ENCODE measurements at places on chromosomes 1 and 21. TPM values are rescaled to one million over a fixed set of nuclear protein-coding genes. Genes with fewer than 3 reads are reported as not detected.

- H3K27me3 ChIP-seq: no peaks in the 10 kb centered on the region
- no peaks in the 10 kb centered on the region for H3K36me3 ChIP-seq
- no peak for DNase-seq
- H3K27ac ChIP-seq: no peak overlapping the region
These were observed 310.7 kb downstream of the PCP4 start for GRCh38 chr21:40177979-40178378.

MX1 gene
- 1.2 TPM for total RNA-seq

GRCh38 chr1:14612256-14612655, 13.8 kb downstream of the KAZN start:
- DNase-seq: no peak
- no peak overlapping the region for H3K4me3 ChIP-seq
- H3K36me3 ChIP-seq: no peaks in the 10 kb centered on the region
- H3K27ac ChIP-seq: no peak overlapping the region
- no peaks in the 10 kb centered on the region for H3K27me3 ChIP-seq

DNA sequence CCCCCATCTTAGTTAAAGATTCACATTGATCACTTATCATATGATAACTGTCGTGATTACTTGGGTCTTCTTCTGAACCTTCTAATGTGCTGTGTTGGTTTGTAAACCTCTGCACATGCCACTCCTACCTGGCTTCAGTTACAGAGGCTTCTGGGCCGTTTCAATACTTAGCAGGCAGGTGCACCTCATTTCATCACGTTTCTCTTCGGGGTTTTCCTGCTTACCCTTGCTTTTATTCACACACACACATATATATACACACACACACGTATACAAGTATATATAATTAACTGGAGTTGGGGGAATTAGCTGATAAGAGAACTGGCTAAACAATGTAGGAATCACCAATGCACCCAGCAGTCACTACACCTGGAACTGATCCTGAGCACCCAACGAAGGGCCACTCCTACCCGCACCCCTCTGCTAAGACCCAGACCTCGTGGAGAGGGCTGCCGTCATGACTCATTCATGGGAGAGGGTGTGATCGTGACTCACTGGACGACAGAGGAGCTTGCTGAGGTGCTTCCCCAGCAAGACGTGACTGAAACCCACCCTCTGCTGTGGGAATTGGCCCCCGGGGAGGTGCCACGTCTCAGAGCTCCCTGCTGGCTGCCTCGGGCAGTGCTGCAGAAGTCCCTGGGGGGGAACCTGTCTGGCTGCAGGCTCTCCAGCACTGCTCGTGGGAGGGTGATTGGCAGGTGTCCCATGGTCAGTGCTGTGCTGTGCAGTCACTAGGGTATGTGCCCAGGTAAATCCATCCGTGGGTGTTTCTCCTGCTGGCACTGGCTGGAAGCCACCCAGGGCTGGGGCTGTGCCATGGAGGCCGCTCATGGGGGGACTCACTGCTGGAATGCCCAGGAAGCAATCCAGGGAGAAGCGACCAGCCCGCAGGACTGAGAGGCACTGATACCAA, 166.6 kb downstream of the DYRK1A start:
- DNase-seq: peak; percentile 24
- no peaks in the 10 kb centered on the region for H3K27me3 ChIP-seq
- H3K4me1 ChIP-seq: no peaks in the 10 kb centered on the region

DNA sequence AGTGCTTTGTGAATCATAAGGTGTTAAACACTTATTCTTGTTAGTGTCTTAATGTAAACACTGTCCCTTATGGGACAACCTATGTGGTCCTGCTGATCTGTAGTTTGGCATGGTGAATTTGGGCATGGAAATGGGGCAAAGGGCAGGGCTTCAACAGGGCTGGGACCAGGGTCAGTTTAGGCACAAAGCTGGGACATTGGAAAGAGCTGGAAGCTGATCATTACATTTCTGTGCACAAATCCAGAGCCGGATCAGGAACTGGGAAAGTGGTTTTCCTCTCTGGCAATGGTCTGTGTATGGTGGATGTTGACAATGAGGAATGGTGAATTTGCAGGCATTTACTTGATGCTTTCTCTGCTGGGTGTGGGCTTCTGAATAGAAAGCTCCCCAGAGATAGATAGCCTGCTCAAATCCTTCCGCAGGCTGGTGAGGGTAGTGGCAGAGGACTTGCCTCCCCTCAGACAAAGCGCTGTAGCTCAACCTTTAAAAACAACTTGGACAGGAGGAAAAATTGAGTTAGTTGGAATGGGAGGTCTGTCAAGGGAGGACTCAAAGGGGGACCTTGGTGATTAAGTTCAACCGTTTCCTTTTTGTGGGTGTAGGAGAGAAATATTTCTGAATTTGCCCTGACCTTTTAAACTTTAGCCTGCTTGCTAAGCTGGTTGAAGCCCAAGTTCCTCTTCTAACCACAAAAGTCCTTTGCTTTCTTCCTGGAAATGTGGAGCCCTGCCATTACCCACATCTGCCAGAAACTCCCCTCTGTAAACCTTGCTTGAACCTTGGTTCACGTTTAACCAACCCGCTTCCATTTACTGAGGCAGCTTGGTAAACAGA, 35.3 kb downstream of the HLX start:
- no peak overlapping the region for H3K4me3 ChIP-seq
- H3K36me3 ChIP-seq: no peaks in the 10 kb centered on the region
- no peak for DNase-seq
- no peak overlapping the region for H3K27ac ChIP-seq
- H3K27me3 ChIP-seq: no peaks in the 10 kb centered on the region
